ENCODE measurements at places on chromosomes 6 and 20.

DNA sequence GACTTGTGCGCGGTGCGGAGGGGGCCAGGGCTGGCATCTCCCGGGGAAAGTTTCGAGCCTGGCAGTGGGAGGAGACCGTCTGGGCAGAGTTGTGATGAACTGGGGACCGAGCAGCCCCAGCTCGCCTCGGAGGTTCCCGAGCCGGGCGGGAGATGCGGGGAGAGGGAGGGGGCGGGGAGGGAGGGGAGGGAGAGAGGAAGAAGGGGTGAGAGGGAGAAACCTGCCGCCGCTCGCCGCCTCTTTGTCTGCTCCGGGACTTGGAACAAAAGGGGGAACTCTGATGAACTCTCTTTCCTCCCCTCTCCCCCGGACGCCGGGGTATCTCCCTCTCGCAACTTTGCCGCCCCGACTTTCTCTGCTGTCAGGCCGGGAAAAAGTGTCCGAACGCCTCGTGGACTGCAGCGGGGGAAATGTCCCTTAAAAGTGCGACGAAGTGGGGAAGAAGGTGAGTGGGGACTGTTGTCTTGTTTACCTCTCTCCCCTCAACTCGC lies 72.7 kb downstream of the SOX4 start:
- H3K36me3 ChIP-seq, result no peaks in the 10 kb centered on the region
- H3K4me1 ChIP-seq, result peaks cover 19% of the 10 kb centered on the region
- peak overlapping the region; percentile 32 for H3K4me3 ChIP-seq
- DNase-seq, result no peak

DNA sequence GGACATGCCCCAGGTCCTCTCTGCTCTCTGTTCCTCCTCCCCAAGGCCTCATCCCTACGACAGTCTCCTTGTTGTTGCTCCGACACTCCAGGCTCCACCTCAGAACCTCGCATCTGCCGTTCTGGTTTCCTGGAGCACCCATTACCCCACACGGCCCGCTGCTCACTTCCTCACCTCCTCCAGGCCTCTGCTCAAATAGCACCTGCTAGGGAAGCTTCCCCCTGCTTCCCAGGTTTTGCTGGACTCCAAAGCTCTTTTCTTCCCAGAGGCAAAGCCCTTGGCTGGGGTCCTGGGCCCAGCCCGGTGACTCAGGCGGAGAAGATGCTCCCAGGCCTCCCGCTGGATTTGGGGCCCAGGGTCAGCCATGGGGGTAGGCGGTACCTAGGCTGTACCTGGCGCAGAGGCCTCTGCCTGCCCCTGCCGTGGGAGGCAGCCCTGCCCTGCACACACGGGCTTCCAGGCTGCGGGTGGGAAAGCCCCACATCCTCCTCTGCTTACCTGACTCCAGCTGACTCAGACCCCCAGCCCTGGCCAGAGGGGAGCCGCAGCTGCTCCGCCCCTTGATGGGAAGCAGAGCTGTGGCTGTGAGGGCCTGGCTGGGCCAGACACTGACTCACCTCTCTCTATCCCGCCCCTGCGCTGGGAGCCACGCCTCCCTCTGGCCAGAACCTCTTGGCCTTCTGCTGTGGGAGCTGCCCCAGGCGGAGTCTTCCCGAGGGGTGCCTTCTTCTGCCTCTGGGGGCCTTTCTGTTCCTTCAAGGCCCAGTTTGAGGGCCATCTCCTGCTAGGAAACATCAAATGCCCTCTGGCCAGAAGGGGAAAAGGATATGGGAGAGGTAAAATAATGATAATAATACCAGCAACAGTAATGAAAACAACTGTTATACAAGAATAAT lies 130.5 kb downstream of the CEBPB start:
- H3K36me3 ChIP-seq, result no peaks in the 10 kb centered on the region
- H3K4me3 ChIP-seq, result no peak overlapping the region
- no peak overlapping the region for H3K27ac ChIP-seq
- H3K27me3 ChIP-seq, result no peaks in the 10 kb centered on the region

- H3K27me3 ChIP-seq, result no peaks in the 10 kb centered on the region
- no peak overlapping the region for H3K4me3 ChIP-seq
- H3K4me1 ChIP-seq, result peaks cover 3% of the 10 kb centered on the region
- H3K36me3 ChIP-seq, result no peaks in the 10 kb centered on the region
- no peak overlapping the region for H3K27ac ChIP-seq
- DNase-seq, result peak; percentile 38
Observed at GRCh38 chr6:116533233-116533957, 12.1 kb downstream of the TRAPPC3L start.

- DNase-seq, result peak; percentile 48
- no peaks in the 10 kb centered on the region for H3K27me3 ChIP-seq
- H3K4me1 ChIP-seq, result no peaks in the 10 kb centered on the region
- H3K4me3 ChIP-seq, result no peak overlapping the region
- no peak overlapping the region for H3K27ac ChIP-seq
Observed at GRCh38 chr20:50245498-50246366, 55.1 kb downstream of the CEBPB start.

GRCh38 chr6:82712826-82713225 lies 349.2 kb downstream of the TPBG start:
- no peak for DNase-seq
- H3K36me3 ChIP-seq, result no peaks in the 10 kb centered on the region
- H3K27me3 ChIP-seq, result no peaks in the 10 kb centered on the region
- H3K4me1 ChIP-seq, result peaks cover 23% of the 10 kb centered on the region
- no peak overlapping the region for H3K27ac ChIP-seq

- H3K4me1 ChIP-seq, result peaks cover 7% of the 10 kb centered on the region
- H3K36me3 ChIP-seq, result peaks cover 41% of the 10 kb centered on the region
- no peaks in the 10 kb centered on the region for H3K27me3 ChIP-seq
Observed at GRCh38 chr6:101956961-101957360, 563.5 kb downstream of the GRIK2 start.

DNA sequence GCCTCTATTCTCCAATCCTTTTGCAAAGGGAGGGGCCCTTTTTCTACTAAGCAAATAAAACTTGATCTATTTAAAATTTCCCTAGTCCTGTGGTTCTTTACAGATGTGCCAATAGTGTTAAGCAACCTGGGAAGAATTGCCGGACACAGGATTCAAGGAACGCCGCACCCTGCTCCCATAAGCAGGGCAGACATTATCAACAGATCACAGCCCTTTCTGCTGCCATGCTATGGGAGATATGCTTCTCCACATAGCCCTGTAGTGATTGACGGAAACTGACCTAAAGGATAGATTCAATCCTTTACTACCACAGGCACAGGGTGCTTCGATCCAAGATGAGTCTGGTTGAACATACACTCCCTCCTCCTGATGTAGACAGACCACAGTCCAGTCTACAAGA lies 118.4 kb upstream of the TRAF3IP2 start:
- DNase-seq, result no peak
- H3K27me3 ChIP-seq, result no peaks in the 10 kb centered on the region
- H3K4me1 ChIP-seq, result peaks cover 12% of the 10 kb centered on the region
- no peak overlapping the region for H3K27ac ChIP-seq
- no peak overlapping the region for H3K4me3 ChIP-seq

DNA sequence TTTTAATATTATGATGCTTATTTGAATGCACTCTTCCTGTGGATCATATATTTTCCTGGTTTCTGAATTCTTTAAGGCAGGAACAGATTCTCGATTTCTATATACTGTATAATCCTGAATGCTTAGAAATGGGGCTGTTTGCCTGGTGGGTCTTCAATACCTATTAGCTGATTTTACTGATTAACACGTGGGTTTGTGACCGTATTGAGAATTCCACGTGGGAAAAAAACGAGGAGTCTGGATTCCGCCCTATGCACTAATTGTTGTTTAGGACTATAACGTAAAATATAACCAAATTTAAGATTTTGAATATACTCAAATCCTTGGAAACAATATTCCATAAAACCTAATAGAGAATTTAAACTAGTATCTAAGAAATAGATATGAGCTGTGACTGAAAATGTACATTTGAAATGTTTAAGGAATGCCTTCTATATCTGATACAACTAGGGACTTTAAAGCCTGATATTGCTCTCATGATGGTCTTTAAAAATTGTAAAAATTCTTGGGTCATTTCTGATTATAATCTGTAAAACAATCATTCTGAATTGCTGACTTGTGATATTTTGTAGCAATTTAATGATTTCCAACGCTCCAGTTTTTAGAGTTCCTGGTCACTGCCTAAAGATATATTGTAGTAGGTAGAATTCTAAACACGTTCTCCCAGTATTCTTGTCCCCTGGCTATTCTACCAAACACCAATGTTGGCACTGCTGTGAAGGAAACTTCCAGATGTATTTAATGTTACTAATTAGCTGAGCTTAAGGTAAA lies 93.6 kb upstream of the NOX3 start:
- no peaks in the 10 kb centered on the region for H3K4me1 ChIP-seq
- H3K27me3 ChIP-seq, result no peaks in the 10 kb centered on the region
- no peaks in the 10 kb centered on the region for H3K36me3 ChIP-seq
- H3K4me3 ChIP-seq, result no peak overlapping the region

DNA sequence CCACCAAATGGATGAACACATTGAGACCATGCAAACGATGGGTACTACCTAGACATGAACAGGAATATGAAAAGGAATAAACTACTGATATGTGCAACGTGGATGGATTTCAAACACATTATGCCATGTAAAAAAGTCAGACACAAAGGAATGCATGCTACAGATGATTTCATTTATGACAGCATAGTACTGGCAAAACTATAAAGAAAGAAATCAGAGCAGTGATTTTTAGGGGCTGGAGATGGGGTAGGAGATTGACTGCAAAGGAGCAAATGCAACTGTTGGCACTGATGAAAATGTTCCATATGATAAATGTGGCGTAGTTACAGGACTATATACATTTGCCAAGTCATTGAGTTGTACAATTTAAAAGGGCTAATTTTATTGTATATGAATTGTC lies 13.4 kb upstream of the COL12A1 start:
- no peaks in the 10 kb centered on the region for H3K27me3 ChIP-seq
- DNase-seq, result no peak
- no peaks in the 10 kb centered on the region for H3K36me3 ChIP-seq
- H3K4me1 ChIP-seq, result peaks cover 8% of the 10 kb centered on the region
- H3K4me3 ChIP-seq, result no peak overlapping the region
- no peak overlapping the region for H3K27ac ChIP-seq

- H3K4me1 ChIP-seq, result no peaks in the 10 kb centered on the region
- no peak for DNase-seq
- no peak overlapping the region for H3K4me3 ChIP-seq
- no peak overlapping the region for H3K27ac ChIP-seq
- no peaks in the 10 kb centered on the region for H3K36me3 ChIP-seq
Observed at GRCh38 chr6:152874846-152875568, 107.8 kb downstream of the FBXO5 start.

DNA sequence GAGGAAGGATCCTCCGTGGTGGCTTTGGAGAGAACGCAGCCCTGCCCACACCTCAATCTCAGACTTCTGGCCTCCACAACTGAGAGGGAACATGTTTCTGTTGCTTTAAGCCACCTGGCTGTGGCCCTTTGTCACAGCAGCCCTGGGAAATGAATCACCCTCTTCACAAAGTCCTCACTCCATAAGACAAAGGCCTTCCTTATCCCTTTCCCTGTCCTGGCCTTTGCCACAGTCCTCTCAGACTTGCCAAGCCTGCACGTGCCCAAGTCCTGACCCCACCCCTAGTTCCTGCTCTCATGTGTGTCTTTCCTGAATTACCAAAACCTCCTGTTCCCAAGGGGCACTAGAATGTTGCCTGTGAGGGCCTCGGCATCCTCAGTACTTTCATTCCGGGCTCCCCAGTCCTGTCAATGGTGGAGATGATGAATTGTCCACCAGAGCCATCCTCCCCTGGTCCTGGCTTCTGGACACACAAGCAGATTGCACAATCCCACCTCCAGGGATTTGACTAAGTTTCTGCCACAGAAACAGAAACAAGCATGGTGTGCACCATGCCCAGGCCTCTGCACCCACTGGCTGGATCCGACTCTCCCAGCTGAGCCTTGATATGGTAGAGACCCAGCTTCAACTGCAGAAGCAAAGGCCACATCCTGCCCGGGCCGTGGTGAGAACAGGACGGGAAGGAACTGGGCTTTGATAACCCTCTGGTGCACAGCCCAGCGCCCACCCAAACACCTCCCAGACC lies 232.6 kb upstream of the PDE10A start:
- no peak for DNase-seq
- H3K27me3 ChIP-seq, result no peaks in the 10 kb centered on the region
- H3K36me3 ChIP-seq, result no peaks in the 10 kb centered on the region
- no peak overlapping the region for H3K4me3 ChIP-seq
- no peaks in the 10 kb centered on the region for H3K4me1 ChIP-seq
- no peak overlapping the region for H3K27ac ChIP-seq

DNA sequence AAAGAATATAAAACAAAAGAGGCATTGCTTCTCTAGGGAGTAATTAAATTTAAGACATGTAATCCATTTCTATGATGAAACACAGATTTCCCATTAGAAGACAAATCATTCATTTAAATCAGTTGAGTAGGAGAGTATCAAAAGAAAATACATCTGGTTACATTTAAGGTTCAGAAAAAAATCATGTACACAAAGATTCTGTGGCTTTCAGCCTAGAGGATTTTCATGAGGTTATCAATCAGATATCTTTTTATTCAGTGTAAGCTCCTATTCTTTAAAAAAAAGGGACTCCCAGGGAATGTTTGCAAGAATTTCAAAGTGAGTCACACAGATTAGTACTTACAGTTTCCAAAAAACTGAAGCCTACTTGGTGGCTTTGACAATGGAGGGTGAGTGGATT lies 24.9 kb downstream of the COL21A1 start:
- H3K36me3 ChIP-seq, result no peaks in the 10 kb centered on the region
- H3K4me3 ChIP-seq, result no peak overlapping the region
- H3K27me3 ChIP-seq, result no peaks in the 10 kb centered on the region
- peak overlapping the region; percentile 49 for H3K27ac ChIP-seq

- H3K4me3 ChIP-seq, result no peak overlapping the region
- no peaks in the 10 kb centered on the region for H3K36me3 ChIP-seq
- DNase-seq, result no peak
- H3K27me3 ChIP-seq, result peaks cover 21% of the 10 kb centered on the region
- no peak overlapping the region for H3K27ac ChIP-seq
Observed at GRCh38 chr20:56676001-56676400, 46.9 kb downstream of the TFAP2C start.

DNA sequence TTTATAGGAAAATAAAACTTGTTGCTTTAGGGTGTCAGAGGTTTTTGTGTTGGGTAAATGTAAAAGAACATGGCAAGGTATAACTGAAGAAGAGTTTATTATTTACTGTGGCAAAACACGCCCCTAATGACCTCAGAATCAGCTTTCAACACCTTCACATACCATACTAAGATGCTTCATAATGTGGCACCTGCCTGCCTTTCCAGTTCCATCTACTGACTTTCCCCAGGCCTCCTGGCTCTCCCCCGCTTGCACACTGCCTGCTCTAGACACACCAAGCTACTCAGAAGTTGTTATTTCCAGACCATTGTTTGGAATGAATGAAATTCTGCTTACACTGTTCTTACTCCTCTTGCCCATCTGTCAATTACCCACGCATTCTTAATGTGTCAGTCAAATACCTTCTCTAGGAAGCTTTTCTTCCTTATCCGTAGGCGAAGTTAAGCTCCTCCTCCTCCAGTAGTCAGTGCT lies 1.8 kb downstream of the TIAM2 start:
- H3K4me3 ChIP-seq, result no peak overlapping the region
- H3K27ac ChIP-seq, result no peak overlapping the region
- DNase-seq, result peak; percentile 33
- peaks cover 10% of the 10 kb centered on the region for H3K4me1 ChIP-seq
- H3K27me3 ChIP-seq, result peaks cover 8% of the 10 kb centered on the region

DNA sequence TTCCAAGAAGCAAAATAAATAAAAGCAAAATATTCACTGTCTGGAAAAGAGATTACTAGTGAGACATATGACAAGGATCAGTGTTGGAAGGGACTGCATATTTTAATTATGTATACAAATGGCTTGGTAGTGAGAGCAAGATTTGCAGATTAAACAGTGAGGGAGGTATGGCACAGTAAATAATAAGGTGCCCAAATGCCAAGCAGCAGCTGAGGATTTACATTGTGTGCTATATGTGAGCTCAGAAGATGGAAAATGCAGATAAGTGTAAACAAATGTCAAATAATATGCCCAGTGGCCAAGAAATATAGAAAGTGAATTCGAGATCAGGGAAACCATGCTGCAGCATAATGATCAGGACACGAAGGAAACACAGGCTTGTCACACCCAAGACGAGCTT lies 173.8 kb upstream of the NRSN1 start:
- no peaks in the 10 kb centered on the region for H3K27me3 ChIP-seq
- no peak overlapping the region for H3K4me3 ChIP-seq
- H3K36me3 ChIP-seq, result no peaks in the 10 kb centered on the region
- no peaks in the 10 kb centered on the region for H3K4me1 ChIP-seq
